ENCODE measurements at places on chromosomes 7 and 10.
A peak's percentile ranks its signal among the peaks of the same experiment; 100 is the strongest.

DNA sequence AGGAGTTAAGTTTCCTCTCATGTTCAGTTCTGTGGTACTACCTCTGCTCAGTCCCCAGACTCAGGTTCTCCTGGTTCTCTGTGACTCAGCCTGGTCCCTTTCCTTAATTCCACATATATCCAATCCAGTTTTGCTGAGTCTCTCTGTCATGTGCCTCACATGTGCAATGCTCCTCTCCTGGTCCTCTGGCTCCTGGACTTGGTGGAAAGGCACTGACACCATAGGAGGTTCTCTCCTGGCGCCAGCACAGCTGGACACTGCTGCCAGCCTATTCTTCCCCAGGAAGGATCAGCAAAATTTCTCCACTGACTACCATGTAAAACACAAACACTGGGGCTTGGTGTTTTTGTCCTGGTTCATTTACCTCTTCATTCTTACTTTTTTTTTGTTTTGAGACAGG is 27.8 kb downstream of the GLUD1 start:
- no peak for DNase-seq

GRCh38 chr10:29322918-29323317 is 34.0 kb downstream of the LYZL1 start:
- no peak for DNase-seq

DNA sequence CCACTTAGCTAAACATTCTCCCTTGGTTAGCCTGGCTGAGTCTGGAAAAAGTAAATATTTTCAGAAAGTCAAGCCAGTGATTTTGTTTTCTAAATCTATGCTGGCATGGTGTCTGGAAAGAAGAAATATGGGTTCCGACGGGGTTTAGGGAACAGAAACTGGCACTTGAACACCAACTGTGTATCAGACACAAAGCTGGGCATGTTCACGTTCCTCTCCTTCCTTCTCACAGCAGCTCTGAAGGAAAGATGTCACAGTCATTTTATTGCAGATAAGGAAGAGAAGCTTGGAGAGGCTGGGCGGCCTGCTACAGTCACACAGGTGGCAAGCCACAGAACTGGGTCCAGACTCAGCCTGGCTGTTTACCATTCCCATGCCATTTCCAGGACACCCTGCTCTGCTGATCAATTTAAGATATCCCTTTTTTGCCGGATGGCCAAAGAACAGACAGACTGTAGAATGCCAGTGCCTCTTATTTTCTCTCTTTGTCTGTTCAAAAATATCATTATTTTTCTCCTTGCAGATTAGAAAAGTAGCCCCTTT is 118.8 kb downstream of the HERPUD2 start:
- DNase-seq, result no peak

DNA sequence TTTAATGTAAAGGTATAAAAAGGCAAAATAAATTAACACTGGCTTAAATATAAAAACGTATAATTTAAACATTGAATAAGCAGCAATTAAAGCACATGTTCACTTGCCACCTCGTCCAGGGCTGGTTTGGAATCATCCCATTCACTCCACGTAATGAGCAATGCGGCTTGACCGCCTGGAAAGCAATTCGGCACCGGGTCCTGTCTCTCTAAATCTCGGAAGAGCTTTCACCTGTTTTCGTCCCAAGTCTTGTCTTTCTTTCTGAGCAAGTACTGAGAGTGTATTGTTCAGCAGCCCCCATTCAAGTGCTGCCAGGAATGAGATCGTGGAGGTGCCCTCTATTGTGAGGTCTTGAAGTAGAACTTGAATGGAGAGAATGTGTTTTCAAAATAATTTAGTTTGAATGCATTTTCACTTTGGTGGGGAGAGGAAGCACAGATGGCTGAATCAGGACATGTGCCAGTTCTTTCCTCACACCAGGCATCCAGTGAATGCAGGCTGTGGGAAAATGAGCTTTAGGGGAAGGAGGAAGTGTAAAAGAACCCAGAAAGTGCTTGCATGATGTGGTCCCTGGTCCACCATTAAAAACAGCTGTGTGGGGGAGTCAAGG is 515.2 kb downstream of the REEP3 start:
- DNase-seq, result no peak

- no peak for DNase-seq
These were observed 39.0 kb upstream of the KIF5B start for GRCh38 chr10:32095116-32095733.

DNA sequence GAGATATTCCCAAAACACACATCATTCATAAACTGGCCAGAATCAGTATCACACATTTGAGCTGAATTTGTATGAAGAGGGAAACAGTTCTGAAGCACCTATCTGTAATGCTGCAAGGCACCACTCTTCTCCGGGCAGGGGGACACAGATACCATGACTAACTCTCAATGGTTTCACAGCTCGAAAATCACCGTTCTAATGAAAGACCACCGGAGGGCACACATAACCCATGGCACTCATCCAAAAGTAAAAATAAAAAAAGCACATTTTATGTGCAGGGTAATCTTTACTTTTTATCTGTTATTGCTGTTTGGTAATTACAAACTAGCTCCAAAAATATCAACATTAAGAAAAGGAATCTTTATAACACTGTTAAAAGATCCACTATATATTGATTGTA is 137.5 kb downstream of the PARD3 start:
- no peak for DNase-seq

- no peak for DNase-seq
These were observed 115.6 kb downstream of the ELMO1 start for GRCh38 chr7:37333075-37333474.

GRCh38 chr7:134954197-134955082 is 31.9 kb upstream of the AGBL3 start:
- peak; percentile 33 for DNase-seq

- DNase-seq, result no peak
These were observed 183.1 kb upstream of the PRPS1L1 start for GRCh38 chr7:18210788-18211187.

DNA sequence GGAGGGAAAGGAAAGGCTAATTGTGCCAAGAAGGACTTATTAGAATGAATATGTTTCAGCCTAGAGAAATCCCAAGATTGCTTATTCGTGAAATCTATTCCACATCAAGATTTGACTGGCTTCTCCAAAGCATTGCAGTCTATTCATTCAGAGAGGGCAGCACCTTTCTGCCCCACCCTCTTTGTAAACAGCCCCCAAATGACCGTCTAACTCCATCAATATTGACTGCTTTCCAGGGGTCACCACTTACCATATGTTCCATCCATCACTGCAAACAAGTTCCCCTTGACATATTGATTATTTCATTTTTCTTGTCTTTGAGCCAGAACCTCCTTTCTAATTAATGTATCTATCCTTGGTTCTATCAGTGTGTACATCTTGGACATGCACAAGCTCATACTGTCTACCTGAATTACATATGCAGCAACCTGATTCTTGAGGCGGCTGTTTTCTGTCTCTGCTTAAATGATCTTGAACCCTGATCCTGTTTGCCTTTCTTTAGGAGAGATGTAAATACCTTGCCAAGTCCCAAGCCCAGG is 44.2 kb upstream of the PTER start:
- no peak for DNase-seq

DNA sequence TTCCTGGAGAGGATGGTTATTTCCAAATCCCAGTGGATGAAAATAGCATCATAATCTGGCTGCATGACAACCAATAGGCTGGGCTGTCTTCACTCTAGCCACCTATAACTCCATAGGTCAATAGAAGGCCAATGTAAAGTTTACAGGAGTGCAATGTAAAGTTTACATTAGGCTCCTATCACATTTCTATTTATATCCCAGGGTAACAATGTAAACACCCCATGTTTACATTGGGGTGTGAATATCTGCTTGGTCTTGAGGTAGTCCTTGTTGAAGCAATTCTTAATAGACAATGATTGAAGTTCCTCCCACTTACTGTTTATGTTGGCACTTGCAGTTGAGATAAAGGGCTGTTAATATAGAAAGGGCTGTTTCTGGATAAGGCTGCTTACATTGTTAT is 21.5 kb downstream of the CH25H start:
- peak; percentile 23 for DNase-seq

DNA sequence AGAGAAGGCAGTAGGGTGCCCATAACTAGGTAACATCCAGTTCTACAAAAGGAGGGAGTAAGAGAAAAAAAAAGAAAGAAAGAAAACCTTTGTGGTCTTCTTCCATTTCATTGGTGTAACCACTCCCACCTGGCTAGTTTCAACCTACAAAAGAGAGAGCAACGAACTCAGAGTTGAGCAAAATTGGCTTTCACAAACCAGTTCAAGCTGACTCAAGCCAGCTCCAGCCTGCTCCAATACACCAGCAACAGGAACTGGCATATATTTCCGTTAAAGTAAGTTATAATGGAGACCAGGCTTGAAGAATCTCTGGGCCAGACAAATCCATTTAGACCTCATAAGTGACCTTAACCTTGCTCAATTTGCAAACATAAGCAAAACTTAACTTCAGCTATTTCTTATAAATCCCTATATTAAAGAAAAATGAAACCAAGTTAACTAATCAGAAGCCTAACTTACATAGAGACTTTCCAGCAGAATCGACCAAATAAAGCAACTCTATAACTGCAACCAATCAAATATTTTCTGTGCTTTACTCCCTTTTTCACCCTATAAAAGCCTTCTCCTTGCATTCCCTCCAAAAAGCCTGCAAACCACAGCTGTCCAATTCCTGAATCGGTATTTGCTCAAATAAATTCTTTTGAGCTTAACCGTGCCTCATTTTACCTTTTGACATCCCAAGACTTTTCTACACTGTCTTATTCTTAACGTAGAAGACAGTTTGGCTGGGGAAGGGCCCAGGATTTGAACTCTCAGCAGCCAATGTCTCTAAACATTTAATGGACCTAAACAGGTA is 10.1 kb downstream of the ANKRD22 start:
- DNase-seq, result no peak

- no peak for DNase-seq
These were observed 26.8 kb upstream of the RASGEF1A start for GRCh38 chr10:43293677-43294057.

DNA sequence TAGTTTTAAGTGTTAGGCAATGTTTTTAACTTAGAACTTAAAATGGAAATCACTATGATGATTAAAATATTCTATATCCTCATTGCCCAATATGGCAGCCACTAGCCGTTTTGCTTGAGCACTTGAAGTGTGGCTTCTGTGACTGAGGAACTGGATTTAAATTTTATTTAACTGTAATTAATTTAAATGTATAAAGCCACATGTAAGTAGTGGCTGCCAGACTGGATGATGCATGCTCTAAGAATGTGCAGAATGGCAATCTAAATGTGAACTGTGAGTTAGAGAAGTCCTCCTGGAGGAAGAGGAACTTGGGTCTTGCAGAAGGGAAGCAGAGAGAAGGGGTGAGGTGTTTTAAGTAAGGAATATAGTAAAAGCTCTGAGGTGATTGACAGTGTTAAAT is 451.4 kb downstream of the SUGCT start:
- DNase-seq, result peak; percentile 57

GRCh38 chr7:155733582-155734444 is 78.5 kb downstream of the SHH start:
- no peak for DNase-seq

DNA sequence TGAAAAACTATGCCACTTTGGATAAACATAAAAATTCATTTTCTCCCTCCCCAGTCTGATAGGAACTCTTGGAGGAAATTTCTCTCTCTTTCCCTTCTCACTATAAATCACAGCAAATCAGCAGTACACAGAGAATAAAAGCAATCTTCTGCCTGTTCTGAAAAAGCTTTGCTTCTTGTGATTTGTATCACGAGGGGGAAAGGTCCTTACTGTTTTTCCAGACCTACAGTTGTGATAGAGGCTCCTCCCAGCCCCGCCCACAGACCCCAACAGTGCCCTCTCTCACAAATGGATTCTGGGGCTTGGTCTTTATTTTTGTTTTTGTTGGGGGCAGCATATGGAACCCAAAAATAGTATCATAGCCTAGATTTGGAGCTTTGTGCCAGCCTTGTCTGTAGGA is 12.2 kb downstream of the FOXK1 start:
- DNase-seq, result no peak

- no peak for DNase-seq
These were observed 22.9 kb downstream of the TBXAS1 start for GRCh38 chr7:139851770-139852481.

- DNase-seq, result peak; percentile 61
These were observed 31.9 kb downstream of the SAMD8 start for GRCh38 chr10:75143353-75143752.

- no peak for DNase-seq
These were observed 27.3 kb downstream of the MDFIC start for GRCh38 chr7:114949231-114949630.

DNA sequence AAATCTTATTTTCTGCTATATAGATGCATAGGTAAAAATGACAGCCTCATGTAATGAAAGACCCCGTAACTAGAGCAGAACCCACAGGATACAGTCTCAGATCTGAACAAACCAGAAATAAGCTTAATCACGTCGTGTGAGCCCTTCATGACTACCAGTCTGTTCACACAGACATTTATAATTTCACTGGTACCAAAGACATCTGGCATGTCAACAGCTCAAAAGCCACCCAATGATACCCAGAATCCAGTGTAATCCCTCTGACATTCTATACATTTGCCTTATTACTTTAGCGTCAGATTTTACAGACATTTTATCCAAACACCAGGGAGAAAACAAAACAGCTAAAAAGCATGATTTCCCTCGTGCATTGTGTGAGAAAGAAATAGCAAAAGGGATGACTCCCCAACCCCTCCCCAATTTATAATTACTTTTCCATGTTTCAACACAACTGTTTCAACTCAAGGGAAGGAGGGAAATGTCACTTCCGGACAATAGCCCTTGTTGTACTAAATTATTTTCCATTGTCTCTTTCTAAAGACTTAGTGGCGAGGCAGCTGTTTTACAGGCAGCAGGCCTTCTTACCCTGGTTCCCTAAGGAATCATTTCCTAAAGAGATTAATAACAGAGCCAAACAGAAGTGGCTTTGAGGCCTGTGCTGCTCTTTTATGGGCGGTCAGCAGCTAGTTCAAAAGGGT is 33.2 kb downstream of the DOCK4 start:
- no peak for DNase-seq

GRCh38 chr10:53528974-53529373 is 756.4 kb upstream of the MBL2 start:
- DNase-seq, result no peak

- no peak for DNase-seq
These were observed 215.3 kb upstream of the ZNF32 start for GRCh38 chr10:43863859-43864591.

- no peak for DNase-seq
These were observed at the start of gene HIP1 for GRCh38 chr7:75738604-75738974. HIP1 (minus strand) TSS chr7:75738941; CDS start chr7:75738920, 21 bp downstream.

DNA sequence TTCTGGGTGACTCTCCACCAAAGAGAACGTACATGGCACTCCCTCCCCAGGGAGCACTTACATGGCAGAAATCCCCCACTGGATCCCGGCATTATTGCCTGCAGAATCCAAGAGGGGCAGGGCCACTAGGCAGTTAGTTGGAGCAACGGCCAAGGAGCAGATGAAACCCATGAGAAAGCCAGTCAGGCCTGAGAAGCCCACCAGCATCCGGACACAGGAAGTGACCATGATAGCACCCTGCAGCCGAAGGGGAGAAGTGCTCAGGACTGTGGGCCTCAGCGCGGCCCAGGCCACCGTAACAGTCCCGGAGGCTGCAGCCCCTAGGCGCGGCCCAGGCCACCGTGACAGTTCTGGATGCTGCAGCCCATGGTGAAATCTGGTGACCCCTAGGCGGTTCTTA is 43.5 kb downstream of the STRA8 start:
- no peak for DNase-seq

- peak; percentile 97 for DNase-seq
These were observed 30.2 kb downstream of the MGAM start for GRCh38 chr7:142025896-142026295.

GRCh38 chr10:26802527-26802926 is 58.2 kb downstream of the ABI1 start:
- DNase-seq, result no peak

All from bronchial epithelial cell (primary cell).